ENCODE measurements at places on chromosomes 3 and 15.
A peak's percentile ranks its signal among the peaks of the same experiment; 100 is the strongest.

DNA sequence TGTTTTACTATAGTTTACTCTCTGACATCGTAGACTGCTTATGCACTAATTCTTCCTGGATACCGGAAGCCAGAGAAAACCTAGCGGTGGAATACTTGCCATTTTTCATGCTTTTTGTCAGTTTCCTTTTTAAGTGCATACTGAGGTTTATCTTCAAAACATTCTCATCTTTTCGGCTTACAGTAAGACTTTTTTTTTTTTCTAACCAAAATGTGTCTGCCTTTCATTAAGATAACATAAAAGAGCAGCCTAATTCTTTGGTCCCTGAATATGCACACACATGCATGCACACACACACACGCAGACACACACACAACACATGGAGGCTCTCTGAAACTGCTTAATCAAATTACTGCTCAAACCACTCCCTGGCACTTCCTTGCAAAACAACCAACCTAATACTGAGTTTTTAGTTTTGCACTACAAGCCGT is 1.3 kb downstream of the ZNF445 start:
- DNase-seq, result peak; percentile 42

GRCh38 chr15:45458746-45459403 is 63.7 kb downstream of the SLC30A4 start:
- no peak for DNase-seq

- no peak for DNase-seq
Measured at GRCh38 chr3:195070336-195070735, 200.6 kb downstream of the XXYLT1 start.

- no peak for DNase-seq
Measured at GRCh38 chr15:69861331-69862171, 236.2 kb downstream of the TLE3 start.

GRCh38 chr3:22730701-22731100 is 472.4 kb upstream of the UBE2E2 start:
- DNase-seq, result no peak

GRCh38 chr15:90545095-90545494 is 15.4 kb downstream of the CRTC3 start:
- no peak for DNase-seq

DNA sequence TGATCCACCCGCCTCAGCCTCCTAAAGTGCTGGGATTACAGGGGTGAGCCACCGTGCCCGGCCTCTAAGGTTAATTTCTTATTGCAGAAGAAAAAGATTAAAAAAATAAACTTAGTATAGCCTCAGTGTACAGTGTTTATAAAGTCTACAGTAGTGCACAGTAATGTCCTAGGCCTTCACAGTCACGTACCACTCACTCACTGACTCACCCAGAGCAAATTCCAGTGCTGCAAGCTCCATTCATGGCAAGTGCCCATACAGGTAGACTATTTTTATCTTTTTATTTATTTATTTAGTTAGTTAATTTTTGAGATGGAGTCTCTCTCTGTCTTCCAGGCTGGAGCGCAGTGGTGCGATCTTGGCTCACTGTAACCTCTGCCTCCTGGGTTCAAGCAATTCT is 3.2 kb upstream of the FLNB start:
- no peak for DNase-seq

DNA sequence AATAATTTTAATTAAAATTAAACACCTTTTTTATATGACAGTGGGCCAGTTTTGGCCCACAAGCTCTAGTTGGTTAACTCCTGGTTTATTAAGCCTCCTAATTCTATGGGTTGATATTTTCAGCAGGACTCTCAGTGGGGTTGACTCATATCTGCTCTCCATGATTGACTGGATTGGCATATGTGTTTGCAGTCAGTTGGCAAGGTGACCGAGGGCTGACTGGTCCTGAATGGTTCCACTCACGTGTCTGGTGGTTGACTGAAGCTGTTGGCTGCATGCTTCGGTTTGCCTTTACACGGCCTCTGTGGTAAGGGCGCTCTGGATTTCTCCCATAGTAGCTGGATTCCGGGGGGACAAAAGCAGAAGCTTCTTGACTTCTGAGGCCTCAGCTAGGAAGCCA is 65.3 kb upstream of the ZNF280D start:
- DNase-seq, result no peak

- DNase-seq, result no peak
Measured at GRCh38 chr15:70203981-70204560, 106.4 kb upstream of the TLE3 start.

GRCh38 chr15:98715890-98716443 is 67.6 kb downstream of the IGF1R start:
- no peak for DNase-seq

- no peak for DNase-seq
Measured at GRCh38 chr3:105459566-105460290, 93.0 kb downstream of the ALCAM start.

DNA sequence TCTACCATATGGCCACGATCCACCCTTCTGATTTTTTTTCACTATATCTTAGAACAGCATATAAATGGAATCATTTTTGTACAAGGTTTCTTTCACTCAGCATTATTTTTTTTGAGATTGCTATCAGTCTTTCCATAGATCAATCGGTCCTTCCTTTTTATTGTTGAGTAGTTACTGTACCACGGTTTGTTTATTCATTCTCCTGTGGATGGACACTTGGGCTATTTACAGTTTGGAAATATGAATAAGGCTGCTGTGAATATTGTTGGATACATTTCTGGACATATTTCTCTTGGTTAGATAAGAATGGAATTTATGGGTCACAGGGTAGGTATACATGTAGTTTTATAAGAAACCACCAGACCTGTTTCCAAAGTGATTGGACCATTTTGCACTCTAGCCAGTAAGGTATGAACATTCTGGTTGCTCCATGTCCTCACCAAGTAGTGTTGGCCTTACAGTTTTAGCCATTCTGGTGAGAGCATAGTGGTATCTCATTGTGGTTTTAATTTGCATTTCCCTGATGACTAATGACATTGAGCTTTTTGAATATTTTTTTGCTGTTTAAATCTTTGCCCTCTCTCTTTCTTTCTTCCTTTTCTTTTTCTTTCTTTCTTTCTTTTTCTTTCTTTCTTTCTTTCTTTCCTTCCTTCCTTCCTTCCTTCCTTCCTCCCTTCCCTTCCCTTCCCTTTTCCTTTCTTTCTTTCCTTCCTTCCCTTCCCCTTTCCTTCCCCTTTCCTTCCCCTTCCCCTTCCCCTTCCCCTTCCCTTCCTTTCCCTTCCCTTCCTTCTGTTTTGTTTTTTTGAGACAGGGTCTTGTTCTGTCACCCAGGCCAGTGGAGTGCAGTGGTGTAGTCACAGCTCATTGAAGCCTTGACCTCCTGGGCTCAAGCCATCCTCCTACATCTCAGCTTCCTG is 49.2 kb downstream of the LRRK1 start:
- DNase-seq, result no peak

- DNase-seq, result peak; percentile 16
Measured at GRCh38 chr3:156615592-156616173, 58.7 kb upstream of the TIPARP start.

DNA sequence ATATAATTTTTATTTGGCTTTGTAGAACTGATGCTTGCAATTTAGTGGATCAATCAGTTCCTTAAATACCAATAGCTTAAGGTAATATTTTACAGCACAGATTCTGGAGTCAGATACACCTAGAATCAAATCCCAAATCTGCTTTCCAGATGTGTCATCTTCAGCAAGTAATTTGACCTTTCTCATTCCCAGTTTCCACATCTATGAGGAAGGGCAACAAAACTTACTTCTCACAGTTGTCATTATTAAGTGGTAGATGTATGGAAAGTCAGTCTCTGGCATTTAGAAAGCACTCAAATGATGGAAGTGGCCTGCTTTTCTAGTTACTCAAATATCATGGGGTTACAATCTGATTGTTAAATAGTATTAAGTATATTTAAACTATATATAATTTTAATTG is 767.0 kb downstream of the CADM2 start:
- DNase-seq, result no peak

DNA sequence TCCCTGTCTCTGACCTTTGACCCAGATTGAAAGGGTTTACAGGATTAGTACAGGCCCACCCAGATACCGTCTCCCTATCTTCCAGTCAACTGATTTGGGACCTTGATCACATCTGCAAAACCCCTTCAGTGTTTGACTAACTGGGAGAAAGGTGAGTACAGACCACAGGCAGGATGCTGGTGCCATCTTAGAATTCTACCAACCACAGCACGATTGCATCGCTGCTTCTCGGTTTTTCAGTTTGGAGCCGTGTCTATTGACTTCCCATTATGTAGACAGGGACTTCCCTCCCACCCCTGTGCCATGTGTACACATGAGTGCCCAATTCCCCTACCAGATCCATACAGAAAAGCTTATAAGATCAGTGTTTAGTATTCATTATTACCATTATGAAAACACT is 6.6 kb upstream of the KLF13 start:
- no peak for DNase-seq

DNA sequence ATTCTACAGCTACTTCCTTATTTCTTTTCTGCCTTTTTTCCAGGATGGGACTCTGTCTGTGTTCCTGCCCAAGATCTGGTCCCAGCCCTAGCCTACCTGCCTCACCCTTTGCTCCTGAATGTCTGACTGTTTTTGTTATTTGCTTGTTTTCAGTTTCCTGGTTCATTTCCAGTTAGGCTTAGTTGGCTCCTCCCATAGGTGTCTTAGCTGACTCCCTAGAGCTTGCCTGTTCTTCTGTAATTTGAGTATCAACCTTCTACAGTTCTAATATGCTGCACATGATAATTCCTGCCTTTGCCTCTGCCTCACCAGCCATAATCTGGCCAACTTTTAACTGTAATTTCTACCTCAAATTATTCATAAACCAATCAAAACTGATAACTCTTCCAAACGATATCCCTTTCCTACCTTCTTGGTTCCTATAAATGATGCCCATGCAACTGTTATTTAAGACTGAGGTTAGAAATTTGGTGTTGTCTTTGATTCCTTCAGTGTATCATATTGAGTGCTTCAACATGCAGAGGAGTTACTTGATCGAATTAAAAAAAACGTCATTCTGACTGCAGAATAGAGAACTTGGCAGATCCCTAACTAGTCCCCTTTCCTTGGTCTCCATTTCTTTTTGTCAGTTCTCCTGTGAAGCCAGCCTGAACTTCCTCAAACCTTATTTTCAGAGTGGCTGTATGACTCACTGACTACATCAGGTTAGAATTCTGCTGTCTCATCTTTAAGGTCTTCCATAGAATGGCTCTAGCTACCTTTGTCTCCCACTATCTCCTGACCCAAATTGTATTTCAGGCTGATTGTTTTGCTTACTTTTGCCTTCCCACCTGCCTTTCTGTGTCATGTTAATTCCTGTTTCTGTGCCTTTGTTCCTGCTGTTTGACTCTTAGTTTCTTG is 8.4 kb downstream of the GOLM2 start:
- peak; percentile 21 for DNase-seq

DNA sequence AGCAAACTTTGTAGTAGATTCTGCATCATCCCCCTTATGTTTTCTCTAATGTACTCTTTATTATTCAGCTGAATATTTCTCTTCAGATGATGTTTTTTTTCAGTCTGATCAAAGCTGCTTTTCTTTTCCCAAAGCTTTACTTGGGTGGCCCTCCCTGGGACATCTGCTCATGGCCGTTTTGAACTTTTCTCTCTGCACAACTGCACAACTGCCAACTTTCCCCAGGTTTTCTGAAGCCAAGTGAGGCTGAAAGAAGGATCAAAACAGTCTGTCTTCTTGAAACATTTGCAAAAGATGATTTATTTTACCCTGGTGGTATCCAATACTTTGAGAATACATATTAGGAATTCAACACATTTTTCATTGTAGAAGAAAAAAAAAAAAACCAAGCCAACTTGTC is 43.0 kb downstream of the GASK1A start:
- DNase-seq, result no peak

DNA sequence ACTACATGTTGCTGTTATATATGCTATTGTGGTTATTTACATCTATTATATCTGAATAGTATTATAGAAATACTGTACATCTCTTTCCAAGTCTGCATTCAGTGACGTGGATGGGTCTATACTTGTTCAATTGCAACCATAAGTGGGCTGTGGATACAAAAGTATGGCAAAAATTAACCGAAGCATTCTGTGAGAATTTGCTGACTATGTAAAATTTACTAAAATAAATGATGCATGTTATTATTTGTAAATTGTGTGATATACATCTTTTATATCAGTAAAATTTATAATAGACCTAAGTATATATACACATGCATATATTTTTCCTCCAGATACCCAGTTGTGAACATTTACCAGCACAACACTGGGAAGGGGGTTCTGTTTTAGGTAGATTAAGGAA is 215.1 kb downstream of the NECTIN3 start:
- DNase-seq, result no peak

DNA sequence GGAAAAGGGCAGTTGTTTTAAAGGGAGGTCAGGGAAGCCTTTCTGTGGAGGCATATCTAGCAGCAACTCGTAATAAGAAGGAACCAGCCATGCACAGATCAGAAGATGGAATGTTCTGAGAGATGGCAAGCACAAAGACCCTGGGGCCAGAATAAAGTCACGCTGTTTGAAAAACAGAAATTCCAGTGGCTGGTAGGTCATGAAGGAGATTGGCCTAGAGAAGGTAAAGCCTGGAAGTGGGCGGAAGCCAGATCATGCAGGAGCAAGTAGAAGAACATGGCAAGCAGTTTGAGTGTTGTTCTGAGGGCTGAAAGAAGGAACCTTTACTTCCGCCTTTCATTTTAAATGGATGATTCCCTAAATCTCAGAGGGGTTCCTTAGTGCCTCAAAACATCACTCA is 208.1 kb upstream of the PPP2R3A start:
- DNase-seq, result no peak

- peak; percentile 36 for DNase-seq
Measured at GRCh38 chr3:42118762-42119361, 27.7 kb downstream of the TRAK1 start.

DNA sequence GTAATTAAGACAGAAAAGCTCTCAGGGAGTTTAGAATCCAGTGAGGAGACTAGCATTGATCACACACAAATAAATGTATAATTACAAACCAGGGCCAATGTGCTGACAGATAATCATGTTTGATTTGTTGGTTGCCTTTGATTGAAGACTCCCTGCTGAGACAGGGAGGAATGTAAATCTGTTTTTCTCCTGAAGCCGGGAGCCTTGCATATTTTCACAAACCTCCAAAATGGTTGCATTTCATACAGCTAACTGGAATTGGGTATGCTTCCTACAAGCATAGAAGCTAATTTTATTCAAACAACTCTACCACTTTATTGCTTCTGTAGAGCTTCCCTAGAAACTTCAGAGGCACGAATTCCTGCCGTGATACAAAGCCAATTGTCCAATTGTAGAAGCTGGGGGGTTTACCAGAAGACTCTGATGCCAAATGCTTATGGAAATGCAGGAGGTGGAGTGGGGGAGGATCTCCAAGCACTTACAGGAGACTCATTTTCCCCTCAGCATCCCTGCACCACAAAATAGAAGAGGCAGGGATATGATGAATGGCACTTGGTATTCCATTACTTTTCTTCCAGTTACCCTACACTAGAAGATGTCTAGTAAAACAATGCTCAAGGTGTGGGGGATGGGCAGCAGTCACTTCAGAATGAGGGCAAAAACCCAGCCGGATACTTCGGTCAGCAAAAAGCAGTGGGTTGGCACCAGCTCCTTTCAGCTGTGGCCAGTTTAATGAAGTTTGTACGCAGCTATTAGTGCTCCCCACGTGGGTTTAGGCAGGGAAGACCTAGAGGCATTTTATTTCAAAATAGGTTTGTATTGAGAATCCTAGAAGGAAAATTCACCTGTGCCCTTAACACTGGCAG is 11.4 kb upstream of the MEX3B start:
- no peak for DNase-seq

GRCh38 chr3:88535563-88535962 is 385.8 kb downstream of the C3orf38 start:
- no peak for DNase-seq
